ENCODE measurements at places on chromosomes 12 and 14.

GRCh38 chr12:62401631-62402030 lies 65.0 kb upstream of the MON2 start:
- no peak for DNase-seq

- no peak for DNase-seq
Observed at GRCh38 chr14:94752591-94753436, 17.1 kb downstream of the GSC start.

DNA sequence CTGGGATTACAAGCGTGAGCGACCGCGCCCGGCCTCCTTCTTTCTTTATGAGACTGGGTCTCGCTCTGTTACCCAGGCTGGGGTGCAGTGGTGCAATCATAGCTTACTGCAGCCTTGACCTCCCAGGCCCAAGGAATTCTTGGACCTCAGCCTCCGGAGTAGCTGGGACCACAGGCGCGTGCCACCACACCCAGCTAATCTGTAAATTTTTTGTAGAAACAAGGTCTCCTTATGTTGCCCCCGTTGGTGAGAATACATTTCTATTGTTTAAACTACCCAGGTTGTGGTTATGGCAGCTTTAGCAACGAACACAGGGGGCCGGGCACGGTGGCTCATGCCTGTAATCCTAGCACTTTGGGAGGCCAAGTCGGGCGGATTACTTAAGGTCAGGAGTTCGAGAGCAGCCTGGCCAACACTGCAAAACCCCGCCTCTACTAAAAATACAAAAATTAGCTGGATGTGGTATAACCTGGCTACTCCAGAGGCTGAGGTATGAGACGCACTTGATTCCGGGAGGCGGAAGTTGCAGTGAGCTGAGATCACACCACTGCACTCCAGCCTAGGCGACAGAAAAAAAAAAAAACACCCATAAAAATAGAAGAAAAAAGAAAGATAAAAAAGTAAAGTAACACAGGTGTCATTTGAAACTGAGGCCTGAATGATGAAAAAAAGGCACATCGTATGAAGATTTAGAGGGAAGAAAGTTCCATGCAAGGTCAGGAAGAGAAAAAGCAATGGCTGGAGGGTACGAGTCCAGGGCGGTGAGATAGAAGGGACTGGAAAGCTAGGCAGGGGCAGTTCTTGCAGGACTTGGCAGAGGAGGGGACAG lies 977 bp upstream of the TMEM120B start:
- no peak for DNase-seq

DNA sequence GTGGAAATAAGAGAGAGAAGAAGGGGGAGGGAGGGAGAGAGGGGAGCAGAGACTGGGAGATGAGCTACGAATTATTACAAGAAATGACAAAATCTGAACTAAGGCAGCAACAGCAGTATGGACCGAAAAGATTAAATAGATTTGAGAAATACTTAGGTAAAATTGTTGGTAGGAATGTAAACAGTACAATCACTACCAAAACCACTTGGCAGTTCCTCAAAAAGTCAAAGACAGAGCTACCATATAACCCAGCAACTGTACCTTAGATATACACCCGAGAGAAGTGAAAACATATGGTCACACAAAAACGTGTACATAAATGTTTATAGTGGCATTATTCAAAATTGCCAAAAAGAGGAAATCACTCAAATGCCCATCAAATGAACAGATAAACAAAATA lies 14.1 kb downstream of the KRAS start:
- no peak for DNase-seq

- no peak for DNase-seq
Observed at GRCh38 chr12:31323391-31324115, 2.4 kb downstream of the SINHCAF start.

- DNase-seq: no peak
Observed at GRCh38 chr12:97560350-97560749, 97.7 kb downstream of the RMST start.

DNA sequence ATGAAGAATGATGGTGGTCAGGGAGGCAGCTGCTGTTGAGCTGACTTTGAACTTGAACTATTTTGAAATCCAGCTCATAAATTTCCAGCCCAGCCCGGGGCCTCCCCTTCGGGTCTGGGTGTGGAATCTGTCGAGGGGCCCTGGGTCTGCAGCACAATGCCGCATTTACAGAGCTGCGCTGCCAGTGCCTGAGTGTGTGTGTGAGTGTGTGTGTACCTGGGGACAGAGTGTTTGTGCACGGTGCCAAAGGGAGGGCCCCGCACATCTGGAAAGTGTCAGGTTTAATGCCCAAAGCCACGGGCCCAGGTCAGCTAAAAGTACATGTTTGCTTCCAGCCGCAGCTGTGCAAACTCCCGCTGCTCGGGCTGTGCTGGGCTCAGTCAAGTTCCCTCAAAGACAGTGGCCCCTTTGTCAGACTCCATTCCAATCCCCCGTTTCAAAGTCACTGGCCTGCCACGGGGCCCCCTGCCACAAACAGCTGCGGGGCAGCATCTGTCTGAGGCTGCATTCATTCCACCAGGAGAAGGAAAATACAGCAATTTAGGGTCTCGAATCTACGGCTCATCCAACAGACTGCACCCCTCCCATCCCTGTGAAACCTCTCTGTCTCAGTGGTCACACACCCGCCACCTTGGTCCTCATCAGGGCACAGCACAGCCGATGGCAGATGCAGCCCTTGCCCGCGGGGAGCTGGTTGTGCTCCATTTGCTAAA lies 16.3 kb upstream of the RFLNA start:
- no peak for DNase-seq

- peak; percentile 83 for DNase-seq
Observed at GRCh38 chr14:72558721-72559120, 335.2 kb downstream of the DPF3 start.

DNA sequence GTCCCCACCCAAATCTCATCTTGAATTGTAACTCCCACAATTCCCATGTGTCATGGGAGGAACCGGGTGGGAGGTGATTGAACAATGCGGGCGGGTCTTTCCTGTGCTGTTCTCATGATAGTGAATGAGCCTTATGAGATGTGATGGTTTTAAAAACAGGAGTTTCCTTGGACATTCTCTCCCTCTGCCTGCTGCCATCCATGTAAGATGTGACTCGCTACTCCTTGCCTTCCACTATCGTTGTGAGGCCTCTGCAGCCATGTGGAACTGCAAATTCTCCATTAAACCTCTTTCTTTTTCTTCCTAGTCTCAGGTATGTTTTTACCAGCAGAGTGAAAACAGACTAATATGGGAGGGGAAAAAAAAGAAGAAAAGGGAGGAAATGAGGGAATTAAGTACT lies 22.6 kb upstream of the ARHGAP5 start:
- no peak for DNase-seq

- no peak for DNase-seq
Observed at GRCh38 chr14:92978229-92979021, 55.5 kb downstream of the CHGA start.

- no peak for DNase-seq
Observed at GRCh38 chr12:99609455-99610181, 37.9 kb upstream of the GARIN6 start.

- no peak for DNase-seq
Observed at GRCh38 chr12:67357376-67358125, 88.4 kb downstream of the CAND1 start.

GRCh38 chr12:122138616-122139015 lies 35.4 kb downstream of the IL31 start:
- DNase-seq: no peak

DNA sequence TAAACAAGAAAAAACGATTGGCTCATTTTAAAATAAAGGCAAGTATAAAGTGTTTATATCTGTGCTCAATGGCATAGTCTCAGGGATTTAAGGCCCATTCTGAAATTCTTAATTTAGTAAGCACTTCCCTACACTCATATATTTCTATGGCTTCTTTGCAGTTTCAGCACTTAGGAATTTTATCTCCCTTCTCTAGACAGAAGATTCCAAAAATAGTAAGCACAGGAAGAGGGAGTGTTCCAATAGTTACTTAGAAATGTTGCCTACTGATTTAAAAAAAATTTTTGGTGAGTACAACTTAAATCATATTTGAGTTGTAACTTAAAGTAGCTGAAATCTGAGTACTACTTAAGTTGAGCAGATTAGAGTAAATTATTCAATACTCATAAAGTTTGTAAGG lies 19.8 kb downstream of the INSM2 start:
- DNase-seq: peak; percentile 43

DNA sequence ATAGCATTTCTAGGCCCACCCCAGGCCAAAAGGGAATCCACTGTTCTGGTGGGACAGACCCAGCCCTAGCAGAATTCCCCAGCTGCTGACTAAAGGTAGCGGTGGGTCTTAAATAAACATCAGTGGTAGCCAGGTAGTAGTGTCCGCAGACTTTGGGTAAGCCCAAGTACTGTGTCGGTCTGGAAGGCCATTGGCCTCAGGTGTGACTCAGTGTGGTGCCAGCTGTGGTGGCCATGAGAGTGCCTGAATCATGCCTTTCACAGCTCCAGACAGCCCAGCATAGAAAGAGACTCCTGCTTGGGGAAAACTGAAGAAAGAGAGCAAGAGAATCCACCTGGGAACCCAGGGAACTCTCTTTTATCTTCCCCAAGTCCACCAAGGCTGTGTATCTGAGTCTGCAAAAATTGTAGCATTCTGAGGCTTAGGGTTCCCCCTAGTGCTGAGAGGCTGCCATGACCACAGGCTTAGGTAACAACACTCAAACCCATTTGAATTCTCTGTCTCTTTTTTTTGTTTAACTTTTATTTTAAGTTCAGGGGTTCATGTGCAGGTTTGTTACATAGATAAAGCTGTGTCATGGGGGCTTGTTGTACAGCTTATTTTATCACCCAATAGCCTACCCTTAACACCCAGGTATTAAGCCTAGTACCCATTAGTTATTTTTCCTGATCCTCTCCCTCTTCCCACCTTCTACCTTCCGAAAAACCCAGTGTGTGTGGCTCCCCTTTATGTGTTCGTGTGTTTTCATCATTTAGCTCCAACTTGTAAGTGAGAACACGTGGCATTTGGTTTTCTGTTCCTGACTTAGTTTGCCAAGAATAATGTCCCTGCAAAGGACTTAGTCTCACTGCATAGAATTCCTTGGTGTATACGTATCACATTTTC lies 16.7 kb upstream of the CD163L1 start:
- DNase-seq: peak; percentile 45

Data from EL (cell line).